Fibroblast of the conjunctiva (primary cell): ENCODE measurements at places on chromosomes 1 and 21.

GRCh38 chr1:180974236-180974635 is 48.4 kb downstream of the STX6 start:
- no peak for DNase-seq

- DNase-seq = no peak
Observed at GRCh38 chr1:213464786-213465460, 413.9 kb downstream of the RPS6KC1 start.

GRCh38 chr21:38531039-38531541 is 32.8 kb upstream of the ERG start:
- no peak for DNase-seq

GRCh38 chr1:29520571-29521437 is 284.5 kb downstream of the PTPRU start:
- no peak for DNase-seq

DNA sequence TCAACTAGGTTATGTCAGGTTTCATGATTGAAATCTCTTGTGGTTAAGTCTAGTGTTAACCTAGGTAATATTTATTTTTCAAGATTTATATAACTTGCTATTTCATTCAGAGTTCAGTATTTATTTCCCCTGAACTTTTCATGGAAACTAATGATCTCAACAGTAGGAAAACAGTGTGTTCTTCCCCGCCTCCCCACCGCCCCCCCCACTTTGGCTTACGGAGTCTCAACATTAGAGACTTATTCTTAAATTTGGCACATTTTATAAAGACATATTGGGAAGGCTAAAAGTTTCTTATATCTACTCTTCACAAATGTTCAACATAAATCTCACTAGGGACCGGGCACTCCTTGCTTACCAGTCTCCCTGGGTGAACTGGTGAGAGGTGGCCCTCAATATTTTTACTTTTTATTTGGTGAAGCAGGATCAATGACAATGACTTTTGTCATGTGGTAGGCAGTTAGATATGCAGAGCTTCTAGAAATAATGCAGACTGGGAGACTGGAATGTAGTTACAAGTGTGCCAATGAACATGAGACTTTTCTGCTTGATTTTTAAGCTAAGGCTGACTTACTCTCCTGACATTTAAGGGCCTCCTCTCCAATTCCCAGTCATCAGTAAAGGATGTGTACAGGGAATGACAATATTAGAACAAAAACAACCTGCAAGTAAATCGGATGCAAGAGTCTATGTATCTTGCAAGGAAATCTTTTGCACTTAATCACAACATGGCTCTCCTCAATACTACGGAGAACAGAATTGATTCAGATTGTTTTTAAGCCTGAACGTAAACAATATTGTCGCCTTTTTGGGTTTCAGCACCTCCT is 1.7 kb upstream of the MAN1A2 start:
- no peak for DNase-seq

GRCh38 chr1:215005656-215006345 is 76.7 kb upstream of the KCNK2 start:
- DNase-seq = no peak

DNA sequence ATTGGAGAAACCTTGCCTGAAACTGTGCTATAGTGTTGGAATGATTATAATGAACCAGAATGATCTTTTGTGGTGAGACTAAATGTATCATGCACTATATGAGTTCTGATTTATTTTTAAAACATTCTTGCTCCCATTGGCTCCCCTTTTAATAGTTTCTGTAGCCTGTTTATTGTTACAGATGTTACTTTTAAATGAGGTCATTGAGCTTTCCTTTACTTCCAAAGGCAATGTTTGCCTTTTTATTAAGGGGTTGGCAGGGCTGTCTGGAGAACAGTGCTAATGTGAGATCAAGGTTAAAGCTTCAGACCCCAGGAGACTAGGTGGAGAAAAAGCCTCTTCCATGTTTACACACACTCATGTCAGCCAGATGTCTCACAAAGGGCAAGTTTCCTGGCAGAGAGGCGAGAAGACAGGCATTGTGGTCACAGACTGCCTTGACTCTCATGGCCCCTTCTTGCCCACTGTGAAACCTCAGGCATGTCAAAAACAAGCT is 120.6 kb upstream of the RAVER2 start:
- peak; percentile 73 for DNase-seq

DNA sequence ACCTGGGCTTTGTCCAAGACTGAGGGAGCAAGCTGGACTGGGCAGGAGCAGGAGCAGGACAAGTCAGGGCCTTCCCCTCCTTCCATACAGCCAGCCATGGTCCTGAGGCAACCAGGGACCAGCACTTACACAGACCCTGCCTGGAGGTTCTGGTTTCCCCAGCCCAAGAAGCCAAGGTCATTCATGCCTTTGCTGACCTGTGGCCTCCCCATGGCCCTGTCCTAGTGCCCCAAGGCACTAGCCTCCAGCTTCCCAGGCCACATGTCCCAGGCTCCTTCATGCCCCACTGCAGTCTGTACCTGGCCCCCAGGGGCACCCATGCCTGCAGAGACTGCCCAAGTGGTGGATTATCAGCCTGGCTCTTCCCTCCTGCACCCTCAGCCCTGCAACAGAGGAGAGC is 243.9 kb downstream of the TOMM20 start:
- no peak for DNase-seq
